ENCODE measurements at places on chromosomes 2 and 18.

DNA sequence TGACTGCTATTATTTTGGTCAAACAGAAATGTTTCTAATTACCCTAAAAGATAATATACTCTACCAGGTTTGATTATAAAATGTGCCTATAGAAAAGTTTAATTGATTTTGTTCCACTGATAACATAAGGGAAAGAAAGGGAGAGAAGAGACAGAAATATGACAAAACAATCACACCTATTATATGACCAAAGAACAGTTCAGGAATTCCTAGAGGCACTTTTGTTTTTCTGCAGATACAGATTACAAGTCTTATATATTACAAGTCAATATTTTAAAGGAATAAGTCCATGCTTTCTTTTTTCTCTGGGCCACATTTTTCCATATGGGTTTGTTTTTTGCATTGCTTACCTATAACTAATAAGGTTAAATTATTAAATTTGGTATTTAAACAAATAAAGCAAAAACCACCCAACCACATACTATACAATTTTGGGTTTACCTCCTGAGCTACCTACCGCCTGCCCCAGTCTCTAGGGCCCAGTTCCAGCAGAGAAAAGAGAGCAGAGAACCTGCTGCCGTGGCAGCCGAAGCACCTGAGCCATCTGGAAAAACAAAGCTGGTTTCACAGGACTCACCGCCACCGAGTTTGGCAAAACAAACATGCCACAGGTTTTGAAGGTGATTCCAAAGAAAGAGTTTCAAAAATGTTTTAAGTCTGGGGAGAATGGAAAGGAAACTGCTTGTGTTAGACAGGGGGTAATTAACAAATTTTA lies 92.1 kb downstream of the DYM start:
- DNase-seq, result no peak

DNA sequence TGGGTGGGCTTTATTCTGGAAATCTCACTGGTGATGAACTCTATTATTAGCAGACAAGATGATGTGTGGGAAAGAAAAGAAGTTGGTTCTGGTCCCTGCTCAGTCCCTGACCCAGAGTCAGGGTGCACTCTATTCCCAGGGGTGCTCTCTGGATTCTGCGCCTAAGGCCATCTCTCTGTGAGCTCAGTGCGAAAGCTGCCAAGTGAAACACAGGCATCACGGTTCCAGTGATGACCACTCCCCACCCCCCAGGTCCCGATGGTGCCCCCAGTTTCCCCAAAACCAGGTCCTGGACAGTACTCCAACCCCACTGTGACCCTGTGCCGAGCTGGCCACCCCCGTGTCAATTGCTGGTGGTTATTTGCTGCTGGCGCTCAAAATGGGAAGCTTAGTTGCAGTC lies 30.1 kb downstream of the RHOB start:
- DNase-seq, result no peak

GRCh38 chr2:32937602-32938448 lies 8.9 kb upstream of the LTBP1 start:
- no peak for DNase-seq

- no peak for DNase-seq
Observed at GRCh38 chr2:240930096-240930630, 24.0 kb downstream of the CROCC2 start.

DNA sequence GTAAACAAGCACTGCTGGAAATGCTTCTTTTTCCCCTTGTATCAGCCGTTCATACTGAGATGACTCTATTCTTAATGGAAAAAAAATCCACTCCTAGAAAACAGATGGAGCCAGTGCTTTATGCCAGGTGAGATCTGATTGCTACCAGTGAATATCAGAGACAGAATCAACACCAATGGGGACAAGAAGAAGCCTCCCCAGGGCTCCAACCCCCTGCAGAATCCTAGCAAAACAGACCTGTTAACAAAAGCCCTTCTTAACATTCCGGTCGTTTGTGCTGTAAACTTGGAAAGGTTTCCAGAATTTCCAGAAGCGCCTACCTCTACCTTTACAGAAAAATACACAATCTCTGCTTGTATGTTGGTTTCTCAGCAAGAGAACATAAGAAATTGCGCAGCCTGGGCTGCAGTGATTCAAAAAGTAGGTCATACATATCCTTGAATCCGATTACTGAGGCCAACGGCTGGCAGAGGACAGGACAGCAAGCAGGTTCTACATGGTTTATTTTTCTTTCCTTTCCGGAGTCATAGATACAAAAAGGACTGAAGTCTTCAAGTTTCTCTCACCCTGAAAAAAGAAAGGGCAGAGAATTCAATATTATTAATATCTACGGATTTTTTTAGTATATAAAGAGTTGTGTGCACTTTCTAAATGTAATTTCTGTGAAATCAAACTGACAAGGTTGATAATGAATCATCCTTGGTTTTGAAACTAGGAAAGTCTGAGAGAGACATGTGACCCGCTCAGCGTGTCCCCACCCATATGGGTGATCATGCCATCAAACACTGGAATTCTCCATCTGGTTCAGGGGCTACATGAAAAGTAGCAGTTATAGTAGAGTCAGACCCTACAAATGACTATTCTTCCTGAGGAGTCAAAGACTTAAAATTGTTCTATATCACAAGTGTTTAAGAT lies 266.7 kb upstream of the MGAT5 start:
- DNase-seq, result no peak

- DNase-seq, result no peak
Observed at GRCh38 chr2:207151048-207151447, 14.7 kb downstream of the KLF7 start.

DNA sequence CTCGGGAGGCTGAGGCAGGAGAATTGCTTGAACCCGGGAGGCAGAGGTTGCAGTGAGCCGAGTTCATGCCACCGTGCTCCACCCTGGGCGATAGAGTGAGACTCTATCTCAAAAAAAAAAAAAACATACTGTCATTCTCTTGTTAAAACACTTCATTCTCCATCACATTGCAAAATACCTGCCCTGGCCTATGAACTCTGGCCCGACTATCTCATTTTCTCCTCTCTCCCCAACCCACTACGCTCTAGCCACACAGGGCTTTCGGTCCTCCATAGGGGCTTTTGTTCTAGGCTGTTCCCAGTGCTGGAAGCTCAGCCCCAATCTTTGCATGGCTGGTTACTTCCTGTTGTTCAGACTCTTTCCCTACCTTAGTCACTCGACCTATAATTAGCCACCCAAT lies 10.3 kb downstream of the CEP76 start:
- DNase-seq, result no peak

- DNase-seq, result no peak
Observed at GRCh38 chr2:104733226-104733943, 120.5 kb upstream of the POU3F3 start.

Measured in activated naive CD4-positive, alpha-beta T cell (primary cell).